H4 (cell line): ENCODE measurements at places on chromosomes 2 and 18.
A peak's percentile ranks its signal among the peaks of the same experiment; 100 is the strongest.

GRCh38 chr18:7329016-7329415 is 98.1 kb downstream of the LRRC30 start:
- no peak for DNase-seq

- no peak for DNase-seq
These were observed 643 bp downstream of the PLCL1 start for GRCh38 chr2:197804758-197805714.

DNA sequence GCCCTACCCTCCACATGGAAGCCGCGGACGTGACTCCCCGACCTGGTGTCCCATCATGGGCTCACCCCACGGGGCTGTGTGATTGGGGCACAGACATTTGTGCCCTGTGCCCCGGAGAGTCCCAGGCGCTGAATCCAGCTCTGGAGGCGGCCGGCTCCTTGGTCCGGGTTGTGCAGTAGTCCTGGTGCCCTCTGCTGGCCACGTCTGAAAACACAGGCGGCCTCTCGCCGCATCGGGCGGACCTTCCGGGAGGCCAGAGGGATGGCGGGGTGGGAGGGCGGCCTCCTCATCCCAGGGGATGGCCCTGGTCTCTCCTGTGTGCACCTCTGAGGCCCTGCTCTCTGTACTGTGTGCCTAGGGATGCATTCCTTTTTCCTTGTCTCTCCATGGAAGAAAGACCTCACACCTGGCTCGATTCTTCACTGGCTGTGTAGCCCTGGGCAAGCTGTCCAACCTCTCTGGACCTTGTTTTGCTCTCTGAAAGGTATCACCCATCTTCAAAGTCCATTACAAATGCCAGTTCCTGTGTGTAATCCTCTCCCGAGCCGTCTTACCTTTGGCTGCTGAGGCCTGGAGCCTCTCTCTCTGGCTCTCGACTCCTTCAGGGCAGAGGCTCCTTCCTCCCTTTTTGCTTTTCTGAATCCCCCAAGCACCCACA is 27.6 kb downstream of the CELF4 start:
- peak; percentile 53 for DNase-seq

- DNase-seq = peak; percentile 44
These were observed 1027.7 kb downstream of the TMEM182 start for GRCh38 chr2:103789381-103790095.

DNA sequence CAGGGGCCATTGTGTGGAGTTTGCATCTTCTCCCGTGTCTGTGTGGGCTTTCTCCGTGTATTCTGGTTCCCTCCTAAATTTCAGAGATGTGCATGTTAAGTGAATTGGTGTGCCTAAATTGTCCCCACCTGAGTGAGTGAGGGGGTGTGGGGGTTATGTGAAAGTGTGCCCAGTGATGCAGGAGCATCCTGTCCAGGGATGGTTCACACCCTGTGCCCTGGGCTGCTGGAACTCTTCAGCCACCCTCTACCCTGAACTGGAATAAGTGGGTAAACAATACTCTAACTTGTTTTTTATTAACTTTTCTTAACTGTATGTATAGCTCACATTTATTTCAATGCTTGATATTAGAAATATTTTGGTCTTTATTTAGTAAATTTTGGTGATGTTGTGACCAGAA is 56.0 kb downstream of the UBE2E3 start:
- DNase-seq = no peak

DNA sequence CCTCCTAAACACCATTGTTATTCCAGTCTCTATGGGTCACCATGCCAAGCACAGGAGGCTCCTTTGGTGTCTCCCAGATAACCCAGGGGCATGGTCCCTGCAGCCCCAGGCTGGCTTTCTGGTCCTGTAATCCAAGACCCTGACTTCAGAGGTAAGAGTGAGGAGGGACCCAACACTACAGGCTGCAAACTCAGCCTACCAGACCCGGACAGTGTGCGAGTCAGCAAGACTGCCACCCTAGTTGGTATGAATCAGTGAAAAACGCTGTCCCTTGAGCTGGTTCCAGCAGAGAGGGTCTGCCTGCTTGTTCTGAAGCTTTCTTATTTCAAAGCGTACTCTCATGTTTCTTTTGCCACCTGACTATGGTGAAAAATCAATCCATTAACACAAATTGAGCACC is 47.6 kb upstream of the ZFP36L2 start:
- DNase-seq = no peak

GRCh38 chr18:42028247-42028832 is 73.3 kb downstream of the PIK3C3 start:
- DNase-seq = peak; percentile 19

DNA sequence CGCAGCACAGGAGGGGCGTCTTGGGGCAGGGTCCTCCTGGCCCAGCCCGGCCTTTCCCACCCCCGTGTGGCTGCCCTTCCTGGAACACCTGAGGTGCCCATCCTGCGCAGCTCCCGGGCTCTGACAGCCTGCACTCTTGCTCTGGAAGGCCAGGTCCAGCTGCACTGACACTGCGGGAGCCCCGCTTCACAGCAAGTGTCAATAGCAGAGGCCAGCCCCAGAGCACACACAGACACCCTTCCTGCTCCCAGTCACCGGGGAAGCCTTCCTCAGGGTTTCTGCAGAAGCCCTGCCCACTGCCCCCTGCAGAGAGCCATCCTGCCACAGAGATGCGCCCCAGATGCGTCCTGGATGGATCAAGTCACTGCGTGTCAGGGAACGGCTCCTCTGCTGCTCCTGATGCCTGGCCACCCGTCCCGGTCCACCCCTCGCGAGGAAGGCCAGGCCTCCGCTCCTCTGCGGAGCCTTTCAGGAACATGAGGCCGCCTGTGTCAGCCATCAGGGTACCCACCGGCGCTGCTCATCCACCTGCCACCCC is 519.2 kb upstream of the MYT1L start:
- no peak for DNase-seq

DNA sequence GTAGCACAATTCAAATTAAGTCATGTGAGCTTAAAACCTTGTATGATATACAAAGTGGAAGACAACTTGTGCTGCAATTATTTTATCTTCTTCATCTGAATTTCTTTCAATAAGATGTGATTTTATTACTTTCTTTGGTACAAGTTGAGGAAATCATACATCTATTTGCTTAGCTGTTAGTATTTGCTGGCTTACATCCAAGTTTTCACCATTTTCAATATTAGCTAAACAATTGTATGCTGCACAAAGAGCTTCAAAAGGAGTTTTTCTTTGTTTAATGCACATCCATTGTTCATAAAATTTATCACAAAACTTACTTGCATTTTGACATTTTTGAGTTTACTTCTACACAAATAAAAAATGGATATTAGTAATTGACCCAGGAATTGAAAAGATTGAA is 40.9 kb downstream of the SCN9A start:
- no peak for DNase-seq

GRCh38 chr18:48829443-48830149 is 121.2 kb downstream of the SMAD7 start:
- DNase-seq = no peak

DNA sequence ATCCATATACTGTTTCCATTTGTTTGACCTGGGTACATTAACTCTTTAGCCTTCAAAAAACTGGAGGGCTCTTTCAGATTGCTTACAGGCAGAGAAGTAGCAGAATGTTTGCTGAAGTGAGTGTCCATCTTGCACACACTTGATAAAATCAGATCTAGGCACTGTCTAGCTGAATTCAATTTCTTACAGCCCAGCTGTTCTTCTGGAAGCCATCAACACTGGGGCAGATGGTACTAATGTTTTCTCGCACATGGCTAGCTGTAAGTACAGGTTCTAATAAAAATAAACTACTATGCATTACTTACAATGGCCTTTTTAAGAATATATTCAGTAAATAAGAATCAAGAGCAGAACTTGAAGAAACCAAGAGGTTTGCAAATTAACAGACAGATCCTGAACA is 175.9 kb downstream of the NBAS start:
- no peak for DNase-seq

- no peak for DNase-seq
These were observed 77.6 kb downstream of the KIF5C start for GRCh38 chr2:148952621-148953020.

DNA sequence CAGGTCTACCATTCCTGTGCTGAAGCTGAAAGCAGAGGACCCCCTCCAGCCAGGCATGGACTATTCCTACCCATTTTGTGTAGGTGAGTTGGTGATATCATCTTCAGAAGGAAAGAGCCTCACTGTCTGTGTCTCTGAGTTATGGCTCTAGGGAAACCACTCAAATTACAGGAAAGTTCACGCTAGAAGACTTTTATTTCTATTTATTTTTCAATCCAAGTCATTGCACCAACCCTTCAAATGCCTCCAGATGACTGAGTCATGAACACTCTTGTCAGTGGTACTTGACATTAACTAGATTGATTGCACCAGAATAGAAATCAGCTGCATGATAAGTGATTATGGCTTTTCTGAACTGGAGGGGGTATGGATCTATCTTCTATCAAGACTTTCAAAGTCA is 338.4 kb downstream of the MBD2 start:
- no peak for DNase-seq

GRCh38 chr2:187364696-187365095 is 83.4 kb downstream of the CALCRL start:
- no peak for DNase-seq

GRCh38 chr18:62572456-62572855 is 49.6 kb downstream of the ZCCHC2 start:
- DNase-seq = no peak

GRCh38 chr18:35728676-35729075 is 147.1 kb downstream of the GALNT1 start:
- no peak for DNase-seq

GRCh38 chr2:26088038-26088643 is 54.3 kb downstream of the RAB10 start:
- DNase-seq = peak; percentile 6

- DNase-seq = no peak
These were observed 182.1 kb downstream of the TWIST2 start for GRCh38 chr2:239029958-239030357.

DNA sequence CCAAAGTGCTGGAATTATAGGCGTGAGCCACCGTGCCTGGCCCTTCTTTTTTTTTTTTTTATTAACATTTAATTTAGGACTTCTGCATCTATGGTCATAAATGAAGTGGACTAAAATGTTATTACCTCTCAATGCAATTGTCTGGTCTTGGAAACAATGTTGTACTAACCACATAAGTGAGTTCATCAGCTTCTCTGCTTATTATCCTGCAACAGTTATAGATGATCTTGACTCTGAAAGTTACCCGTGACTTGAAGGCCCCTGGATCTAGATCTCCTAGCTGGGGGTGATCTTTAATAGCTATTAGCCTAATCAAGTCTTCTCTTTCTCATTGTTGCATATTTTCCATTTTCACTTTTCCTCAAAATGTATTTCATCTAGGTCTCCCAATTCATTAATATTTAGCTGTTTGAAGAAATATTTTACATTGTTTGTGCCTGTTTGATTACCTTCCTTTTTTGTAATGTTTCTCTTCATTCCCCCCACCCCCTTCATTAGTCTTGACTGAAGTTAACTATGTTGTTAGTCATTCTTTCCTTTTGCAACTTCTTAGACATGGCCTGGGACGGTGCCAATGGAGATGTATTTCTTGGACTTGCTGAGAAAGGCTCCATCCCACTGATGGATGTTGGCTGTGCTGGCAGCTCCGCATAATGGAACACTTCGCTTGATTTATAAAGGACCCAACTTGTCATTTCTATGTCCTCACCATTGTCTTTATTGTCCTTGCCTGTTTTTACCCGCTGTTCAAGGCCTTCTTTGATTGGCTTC is 141.6 kb upstream of the RIOK3 start:
- no peak for DNase-seq

DNA sequence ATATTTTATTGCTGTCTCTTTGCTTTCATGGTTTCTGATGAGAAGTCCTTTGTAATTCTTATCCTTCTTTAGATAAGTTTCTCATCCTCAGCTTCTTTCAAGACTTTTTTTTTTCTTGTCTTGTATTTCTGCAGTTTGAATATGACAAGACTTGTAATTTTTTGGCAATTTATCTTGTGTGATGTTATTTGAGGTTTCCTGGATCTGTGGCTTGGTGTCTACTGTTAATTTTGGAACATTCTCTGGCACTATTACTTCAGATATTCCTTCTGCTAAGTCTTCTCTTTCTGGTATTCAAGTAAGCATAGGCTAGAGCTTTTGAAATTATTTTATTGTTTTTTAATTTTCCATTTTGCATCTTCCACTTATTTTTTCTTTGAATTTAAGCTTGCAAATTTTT is 1083.2 kb downstream of the CNTNAP5 start:
- DNase-seq = no peak

- DNase-seq = no peak
These were observed 88.6 kb downstream of the KCNH7 start for GRCh38 chr2:162749994-162750393.

- DNase-seq = no peak
These were observed 510.7 kb upstream of the LRRTM1 start for GRCh38 chr2:80815259-80815658.

DNA sequence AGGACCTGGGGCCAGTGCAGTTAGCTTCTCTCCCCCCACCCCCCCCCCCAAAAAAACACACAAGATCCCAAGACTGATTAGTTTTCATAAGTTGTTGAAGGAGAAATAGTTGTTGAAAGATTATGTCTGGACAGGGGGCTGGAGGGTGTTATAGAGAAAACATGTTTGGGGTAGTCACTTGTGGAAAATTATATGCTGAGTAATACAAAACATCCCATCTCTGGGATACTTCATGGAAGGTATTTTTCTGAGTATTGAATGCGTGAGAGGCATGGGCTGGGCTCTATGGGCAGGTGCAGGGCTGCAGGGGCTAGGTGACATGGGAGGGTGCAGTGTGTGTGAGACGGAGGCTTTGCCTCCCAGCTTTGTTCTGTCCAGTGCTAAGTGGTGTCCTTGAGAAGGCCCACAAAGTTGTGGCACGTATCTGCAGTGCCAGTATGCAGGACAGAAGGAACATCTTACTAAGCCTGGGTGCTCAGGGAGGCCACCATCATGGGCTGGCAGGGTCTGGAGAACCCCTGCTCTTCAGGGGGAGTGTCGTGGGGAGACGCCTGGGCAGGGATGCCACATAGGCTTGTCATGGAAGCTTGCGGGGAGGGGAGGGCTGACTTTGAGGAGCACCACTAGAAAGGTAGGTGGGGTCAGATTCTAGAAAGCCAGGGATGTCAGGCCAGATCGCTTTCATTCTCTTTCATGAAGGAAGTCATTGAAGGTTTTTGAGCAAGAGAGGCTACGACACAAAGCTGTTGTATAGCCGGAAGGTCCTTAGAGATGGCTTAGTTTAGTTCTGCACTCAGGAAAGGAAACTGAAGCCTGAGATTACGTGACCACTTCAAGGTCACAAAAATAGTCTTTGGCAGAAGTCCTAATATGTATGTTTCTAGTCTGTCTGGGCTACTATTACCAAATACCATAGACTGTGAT is 232.0 kb downstream of the LDLRAD4 start:
- DNase-seq = no peak

- peak; percentile 96 for DNase-seq
These were observed 841.6 kb downstream of the TRIB2 start for GRCh38 chr2:13558368-13558767.
